ENCODE measurements at places on chromosomes 6 and 20. TPM values are rescaled to one million over a fixed set of nuclear protein-coding genes. Genes with fewer than 3 reads are reported as not detected.

The COL9A1 gene
- total RNA-seq: 4.7 TPM

DNA sequence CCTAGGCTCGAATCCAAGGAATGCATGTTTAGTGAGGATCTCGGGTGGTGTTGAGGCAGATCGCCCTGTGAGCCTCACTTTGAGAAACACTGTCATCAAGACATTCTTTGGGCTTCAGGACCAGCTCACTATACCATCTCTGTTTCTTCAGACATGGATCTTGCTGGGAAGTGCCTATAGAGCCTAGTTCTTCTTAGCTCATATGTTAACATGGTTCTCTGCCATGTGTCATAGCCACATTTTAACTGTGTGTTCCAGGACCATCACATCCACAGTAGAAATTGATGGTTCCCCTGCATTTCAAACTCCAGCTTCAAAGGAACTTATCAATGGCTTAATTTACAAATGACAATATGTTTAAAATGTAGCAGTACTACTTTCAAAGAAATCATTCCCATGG is 57.4 kb downstream of the NOX3 start:
- no peak for DNase-seq

- no peak for DNase-seq
These were observed 78.6 kb downstream of the TRMT6 start for GRCh38 chr20:5871459-5872410.

The FAM8A1 gene
- 10.2 TPM for total RNA-seq

DNA sequence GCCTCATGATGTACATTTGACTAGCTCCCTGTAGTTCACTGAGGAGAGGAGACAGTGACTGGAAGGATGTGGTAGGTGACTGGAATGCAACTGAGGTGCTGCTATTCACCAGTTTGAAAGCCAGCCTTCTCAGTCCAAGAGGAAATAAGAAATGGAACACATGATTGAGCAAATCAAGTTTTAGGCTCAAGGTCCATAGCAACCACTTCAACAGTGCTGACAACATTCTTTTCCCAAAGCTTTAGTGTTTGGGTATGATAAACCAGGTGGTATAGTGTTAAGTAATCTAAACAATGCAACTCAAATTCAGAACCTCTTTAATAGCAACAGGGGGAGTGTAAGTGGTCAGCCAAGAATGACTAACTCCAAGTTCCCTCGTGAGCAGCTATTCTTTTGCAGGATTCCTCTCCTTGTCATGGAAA is 9.2 kb downstream of the ZHX3 start:
- DNase-seq: peak; percentile 46

GRCh38 chr6:53139841-53140413 is 8.7 kb downstream of the GCM1 start:
- no peak for DNase-seq

GRCh38 chr20:34364223-34364506 is 1.1 kb downstream of the ITCH start:
- DNase-seq: no peak

The LRP11 gene
- 13.2 TPM for total RNA-seq

GRCh38 chr6:73308712-73309534 is 45.2 kb downstream of the DPPA5 start:
- peak; percentile 74 for DNase-seq

- no peak for DNase-seq
These were observed 801 bp downstream of the FBXL4 start for GRCh38 chr6:98946879-98947410.

DNA sequence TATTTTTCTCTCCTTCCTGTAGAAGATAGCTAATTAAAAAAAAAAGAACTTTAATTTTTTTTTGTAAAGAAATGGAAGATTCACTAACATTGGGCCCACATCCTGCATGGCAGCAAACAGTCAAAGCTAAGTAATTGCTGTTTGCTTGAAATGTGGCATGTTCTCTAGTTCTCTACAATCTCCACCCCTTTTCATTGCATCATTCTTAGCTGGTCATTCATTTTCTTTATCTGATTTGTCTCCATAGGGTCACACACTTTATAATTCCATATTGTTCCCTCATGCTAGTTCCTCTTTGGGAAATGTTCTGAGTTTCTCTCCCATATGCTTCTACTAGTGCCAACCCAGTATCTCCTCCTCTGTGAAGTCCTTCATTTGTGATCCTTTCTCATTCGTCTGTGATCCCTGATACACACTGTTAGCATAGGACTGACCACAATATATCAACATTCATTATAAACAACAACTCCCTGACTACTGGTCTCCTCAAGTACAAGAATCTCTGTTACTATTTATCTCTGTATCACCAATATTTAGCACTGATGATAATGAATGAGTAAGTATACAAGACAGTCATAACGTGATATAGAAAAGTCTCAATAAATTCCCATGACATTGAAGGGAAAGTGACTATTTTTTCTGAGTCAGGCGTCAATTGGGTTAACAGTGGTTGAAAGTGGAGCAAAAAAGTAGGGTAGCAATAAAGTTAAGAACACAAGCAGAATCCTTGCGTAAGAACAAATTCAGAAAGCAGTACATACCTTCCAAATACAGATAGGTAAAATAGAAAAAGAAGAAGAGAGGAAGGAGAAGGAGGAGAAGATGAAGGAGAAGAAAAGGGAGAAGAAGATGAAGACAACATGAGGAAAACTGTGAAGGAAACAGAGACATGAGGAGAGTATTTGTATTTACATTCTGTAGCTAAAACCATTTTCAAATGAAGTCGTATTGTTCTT is 33.2 kb upstream of the MYB start:
- no peak for DNase-seq

DNA sequence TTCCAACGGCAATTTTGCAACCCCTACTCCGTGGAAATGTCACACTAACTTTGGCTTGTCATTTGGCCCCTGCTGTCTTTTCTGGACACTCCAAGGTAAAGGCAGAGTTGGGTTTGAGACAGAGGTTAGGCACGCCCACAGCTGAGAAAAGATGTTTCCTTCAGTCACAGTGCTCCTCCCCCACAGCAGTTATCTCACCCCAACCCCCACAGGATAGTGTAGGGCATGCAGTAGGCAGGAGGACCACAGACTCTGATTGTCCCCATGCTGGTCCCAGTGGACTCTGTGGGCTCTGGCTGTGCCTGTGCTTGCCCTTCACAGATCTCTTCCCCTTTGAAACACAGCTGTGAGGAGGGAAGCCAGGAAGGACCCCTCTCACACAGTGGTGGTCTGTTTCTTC is 124.0 kb upstream of the CARMIL1 start:
- no peak for DNase-seq

DNA sequence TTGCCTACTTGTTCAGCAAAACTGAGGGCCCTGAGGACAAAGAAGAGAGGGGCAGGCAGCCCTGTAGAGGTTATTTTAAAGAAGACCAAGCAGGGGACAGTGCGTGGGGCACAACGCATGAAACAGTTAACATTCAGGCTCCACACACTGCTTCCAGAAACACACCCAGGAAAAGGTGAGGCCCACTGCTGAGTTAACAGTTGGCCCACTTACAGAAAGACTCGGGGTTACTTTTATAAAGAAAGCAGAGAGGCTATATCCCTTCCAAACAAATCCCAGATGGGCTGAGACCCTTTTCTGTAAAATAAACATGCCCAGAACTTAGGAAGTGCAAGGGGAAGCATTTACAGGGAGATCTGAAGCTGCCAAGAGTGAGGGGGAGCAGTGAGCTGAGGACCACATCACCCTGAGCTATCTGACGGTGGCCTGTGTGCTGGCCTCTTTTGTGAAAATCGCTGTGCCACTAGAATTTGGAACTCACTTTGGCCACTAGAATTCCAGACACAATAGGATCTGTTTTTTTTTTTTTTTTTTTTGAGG is 49.8 kb upstream of the SSTR4 start:
- no peak for DNase-seq

DNA sequence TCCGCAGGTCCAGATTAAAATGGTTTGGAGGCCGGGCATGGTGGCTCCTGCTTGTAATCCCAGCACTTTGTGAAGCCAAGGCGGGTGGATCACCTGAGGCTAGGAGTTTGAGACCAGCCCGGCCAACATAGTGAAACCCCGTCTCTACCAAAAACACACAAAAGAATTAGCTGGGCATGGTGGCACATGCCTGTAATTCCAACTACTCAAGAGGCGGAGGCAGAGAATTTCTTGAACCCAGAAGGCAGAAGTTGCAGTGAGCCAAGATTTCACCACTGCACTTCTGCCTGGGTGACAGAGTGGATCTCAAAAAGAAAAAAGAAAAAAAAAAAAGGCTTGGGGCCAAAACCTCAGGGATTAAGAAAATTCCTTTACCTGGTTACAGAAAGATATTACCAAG is 30.5 kb downstream of the C6orf15 start:
- DNase-seq: no peak

DNA sequence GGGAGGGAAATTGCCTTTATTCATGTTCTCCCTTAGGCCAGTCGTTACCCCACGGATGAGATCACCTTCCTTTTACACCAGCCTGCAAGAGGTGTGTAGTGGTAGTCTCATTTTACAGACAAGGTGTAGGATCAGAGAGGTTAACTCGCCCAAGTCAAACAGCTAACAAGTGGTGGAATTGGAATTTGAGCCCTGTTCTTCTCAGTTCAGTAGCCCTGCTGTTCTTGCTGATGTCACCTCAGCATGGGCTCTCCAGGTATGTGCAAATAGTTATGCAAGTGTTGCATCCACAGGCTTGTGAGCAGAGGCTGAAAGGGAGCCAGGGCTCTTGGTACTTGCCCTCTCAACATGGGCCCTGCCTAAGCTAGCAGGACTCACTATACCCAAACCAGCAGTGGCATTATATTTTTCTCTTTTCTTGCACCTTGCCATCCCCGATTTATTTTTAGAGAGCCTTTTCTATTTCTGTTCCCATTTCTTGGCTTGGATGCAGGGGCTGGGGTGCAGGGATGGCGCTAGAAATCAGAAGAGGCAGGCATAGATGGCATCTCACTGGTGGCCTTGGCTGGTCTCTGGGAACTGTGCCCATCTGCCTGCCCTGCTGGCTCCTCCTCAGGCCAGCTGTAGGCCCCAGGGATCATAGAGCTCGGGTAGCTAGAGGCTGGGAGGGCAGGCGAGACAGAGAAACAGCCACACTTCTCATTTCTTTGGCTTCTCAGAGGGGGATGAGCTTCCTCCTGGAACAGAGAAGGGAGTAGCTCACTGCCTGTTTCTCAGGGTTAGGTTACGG is 18.2 kb downstream of the PPARD start:
- DNase-seq: peak; percentile 73

GRCh38 chr6:117188627-117189201 is 76.6 kb upstream of the VGLL2 start:
- no peak for DNase-seq

- DNase-seq: no peak
These were observed 127.5 kb upstream of the COL21A1 start for GRCh38 chr6:56374841-56375369.
